H1 (cell line): ENCODE measurements at places on chromosomes 4 and X. TPM values are rescaled to one million over a fixed set of nuclear protein-coding genes. Genes with fewer than 3 reads are reported as not detected.
A peak's percentile ranks its signal among the peaks of the same experiment; 100 is the strongest.

DNA sequence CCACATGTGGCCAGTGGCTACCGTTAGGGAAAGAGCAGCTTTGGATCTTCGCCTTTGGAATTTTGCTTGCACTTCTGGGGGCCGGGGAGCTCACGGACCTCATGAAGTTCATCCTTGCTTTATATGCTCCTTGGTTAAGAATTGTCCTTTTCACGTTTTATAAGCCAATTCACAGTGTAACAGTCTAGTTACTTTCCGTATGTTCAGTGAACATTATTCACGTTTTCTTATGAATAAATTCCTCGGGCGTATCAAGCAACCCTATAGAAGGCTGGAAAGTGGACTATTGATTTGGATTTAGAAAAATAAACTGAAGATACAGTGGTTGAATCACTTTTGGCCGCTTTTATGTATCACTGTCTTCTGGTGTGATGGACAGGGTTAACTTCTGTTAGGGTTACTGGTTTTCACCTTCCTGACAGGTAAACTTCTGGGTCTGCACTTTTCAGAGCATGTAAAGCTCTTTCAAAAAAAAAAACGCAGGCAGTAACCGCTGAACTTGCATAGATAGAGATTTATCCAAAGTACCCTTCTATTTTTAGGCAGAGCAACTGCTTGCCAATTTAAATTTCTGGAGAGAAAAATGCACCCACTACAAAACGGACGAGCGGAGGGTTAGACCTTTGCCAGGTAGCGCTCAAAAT lies 569 bp upstream of the PDLIM5 start:
- DNase-seq = no peak

The DCAF8L2 gene
- not detected in 2 replicates for total RNA-seq

DNA sequence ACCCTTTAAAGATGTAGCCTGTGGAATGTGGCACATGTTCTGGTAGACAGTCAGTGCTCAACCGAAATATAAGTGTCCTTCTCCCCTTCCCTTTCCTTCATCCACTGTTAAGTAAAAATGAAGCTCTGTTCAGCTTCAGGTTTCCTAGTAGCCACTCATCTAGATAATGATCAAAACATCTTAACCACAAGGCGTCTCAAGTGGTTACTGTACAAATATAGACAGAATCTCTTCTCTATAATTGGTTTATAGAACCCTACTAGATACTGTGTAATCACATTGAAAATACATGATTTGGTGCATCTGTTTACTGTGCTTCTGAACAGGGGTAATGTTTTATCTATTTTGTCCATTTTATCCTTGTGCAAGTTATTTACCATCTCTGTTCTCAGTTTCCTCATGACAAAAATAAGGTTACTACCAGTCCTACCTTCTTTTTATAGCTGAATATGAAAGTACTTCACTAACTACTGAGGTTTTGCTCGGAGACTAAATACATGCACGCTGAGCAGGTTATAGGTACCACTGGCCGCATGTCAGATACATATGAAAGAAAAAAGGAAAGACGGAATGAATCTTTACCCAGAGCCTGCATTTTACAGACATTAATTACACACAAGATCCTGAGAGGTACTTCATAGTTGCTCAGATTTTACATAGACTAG lies 20.3 kb upstream of the SLC25A4 start:
- DNase-seq = no peak

GRCh38 chrX:123181233-123181914 lies 2.7 kb upstream of the GRIA3 start:
- DNase-seq = no peak

- no peak for DNase-seq
Measured at GRCh38 chr4:27463816-27464215, 603.2 kb downstream of the STIM2 start.

DNA sequence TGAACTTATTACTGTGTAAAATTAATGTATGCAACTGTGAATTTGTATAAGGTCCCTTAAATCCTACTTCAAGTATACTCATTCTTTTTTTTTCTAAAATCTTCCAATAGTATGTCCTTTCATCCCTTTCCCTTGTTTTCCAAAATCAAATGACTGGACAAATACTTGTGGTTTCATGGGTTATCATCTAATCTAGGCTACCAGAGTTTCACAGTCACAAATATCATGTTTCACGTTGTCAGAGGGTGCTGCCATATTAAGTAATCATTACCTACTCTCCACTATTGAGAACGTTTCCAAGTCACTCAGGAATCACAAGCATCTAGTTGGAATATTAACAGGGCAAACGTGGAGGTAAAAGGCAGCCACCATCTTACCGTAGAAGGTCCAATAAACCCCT lies 1235.0 kb upstream of the TENM3 start:
- DNase-seq = no peak

DNA sequence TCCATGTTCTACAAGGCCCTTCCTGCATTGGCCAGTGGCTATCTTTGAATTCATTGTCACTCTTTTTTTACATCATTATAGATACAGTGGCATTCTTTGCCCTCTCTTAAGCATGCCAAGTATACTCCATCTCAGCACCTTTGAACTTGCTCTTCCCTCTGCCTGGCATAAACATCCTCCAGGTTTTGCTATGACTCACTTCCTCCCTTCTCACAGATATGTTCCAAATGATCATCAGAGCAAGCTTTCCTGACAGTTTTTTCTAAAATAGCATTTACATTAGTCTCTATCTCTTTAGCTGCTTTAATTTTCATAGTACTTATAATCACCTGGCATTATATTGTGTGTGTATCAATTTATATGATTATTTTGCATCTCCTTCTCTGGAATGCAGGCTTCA lies 553.3 kb upstream of the MAGEB2 start:
- DNase-seq = no peak

DNA sequence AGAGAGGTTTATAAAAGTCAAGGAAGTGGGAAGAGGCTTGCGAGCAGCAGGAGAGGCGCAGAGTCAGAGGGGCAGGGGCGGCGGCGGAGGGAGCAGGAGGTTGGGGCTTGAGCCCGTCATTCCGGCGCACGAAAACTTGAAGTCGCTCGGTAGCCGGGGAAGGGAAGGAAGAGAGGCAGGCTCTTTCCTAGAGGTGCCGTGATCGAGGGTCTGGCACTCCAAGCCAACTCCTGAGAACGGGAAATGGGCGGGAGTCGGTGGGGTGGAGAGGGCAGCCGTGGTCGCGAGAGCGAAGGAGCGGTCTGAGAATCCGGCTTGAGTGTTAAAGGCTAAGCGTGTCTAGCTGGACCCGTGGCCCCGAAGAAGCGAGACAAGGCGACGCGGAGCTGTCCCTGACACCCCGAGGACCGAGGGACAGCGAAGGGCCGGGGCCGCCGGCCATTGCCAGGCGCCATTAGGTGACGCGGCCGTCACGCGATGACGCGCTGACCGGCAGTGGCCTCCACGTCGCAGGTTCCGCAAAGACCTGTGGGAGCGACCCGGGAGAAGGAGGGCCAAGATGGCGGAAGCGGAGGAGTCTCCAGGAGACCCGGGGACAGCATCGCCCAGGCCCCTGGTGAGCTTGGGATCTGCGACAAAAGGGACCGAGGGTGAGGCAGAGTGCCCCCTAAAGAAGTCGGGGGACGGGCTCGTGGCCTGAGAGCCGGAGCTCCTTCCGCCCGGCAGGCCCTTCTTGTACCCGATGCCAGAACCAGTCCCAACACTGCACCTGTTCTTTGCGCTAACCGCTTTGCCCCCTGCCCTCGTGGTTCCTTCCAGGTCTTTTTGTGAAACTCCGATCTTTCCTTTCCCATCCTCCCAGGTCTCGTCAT lies at the start of gene YIPF6:
Gene YIPF6 (plus strand): TSS at position 544 of the 872 bp plus-strand sequence. CDS start 16 bp downstream, at position 560.
- DNase-seq = peak; percentile 66

DNA sequence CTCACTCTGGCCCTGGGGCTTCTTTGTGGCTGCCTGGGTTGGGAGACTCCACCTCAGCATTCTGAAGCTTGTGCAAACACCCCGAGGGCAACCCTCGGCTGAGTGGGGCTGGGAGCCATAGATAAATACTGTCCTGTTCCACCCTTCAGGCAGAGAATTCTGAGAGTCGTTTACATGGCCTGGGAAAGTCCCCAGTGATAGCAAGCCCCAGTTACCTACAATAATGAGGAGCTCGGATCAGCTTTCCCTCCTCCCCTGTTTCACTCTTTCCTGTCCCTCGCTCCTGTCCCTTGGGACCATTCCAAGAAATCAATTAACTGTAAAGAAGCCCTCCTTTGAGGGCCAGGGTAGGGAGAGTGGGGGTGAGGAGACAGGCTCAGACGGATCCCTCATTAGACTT lies 31.6 kb upstream of the DDX3X start:
- DNase-seq = no peak

The SPANXD gene
- total RNA-seq = not detected in 2 replicates

GRCh38 chr4:139301821-139302611 lies at the start of gene NDUFC1:
Gene NDUFC1, minus strand, starts transcription at chr4:139302477. Its CDS starts 6,679 bp downstream, at chr4:139295798.
- peak; percentile 75 for DNase-seq

The MAPK10 gene
- 2.5 and 4.0 TPM in 2 replicates for total RNA-seq

GRCh38 chr4:141706445-141706844 lies 70.1 kb downstream of the IL15 start:
- DNase-seq = no peak

DNA sequence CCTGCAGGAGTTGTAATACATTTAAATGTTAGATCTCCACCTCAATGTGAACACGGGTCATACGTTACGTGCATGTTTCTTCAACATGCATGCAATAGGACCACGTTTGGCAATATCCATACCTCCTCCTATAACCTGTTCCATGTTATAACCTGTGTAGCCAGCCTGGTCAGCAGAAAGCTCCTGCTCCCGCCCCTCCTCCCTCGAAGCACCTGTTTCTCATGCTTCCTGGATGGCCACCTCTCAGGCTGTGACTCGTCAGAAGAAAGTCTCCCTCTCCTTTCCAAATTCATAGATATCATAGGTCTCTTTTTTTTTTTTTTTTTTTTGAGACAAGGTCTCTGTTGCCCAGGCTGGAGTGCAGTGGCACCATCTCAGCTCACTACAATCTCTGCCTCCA lies 96.5 kb downstream of the HMX1 start:
- no peak for DNase-seq

DNA sequence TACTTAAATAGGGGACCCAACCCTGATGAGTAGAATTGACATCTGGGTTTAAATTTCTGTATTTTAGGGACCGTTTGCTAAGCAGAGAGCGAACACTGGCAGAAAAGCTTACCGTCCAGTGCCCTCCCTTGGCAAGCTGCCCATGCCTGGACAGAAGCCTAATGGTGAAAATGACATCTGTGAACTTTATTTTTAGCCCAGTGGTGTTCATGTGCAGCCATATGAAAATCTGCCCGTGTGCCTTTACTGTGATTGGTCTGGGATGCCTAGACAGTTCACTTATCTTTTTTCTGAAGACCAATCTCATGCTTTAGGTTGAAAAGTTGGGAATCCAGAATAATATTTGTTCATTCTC lies 1.1 kb downstream of the STBD1 start:
- DNase-seq = no peak

- no peak for DNase-seq
Measured at GRCh38 chr4:119697887-119698393, 69.3 kb upstream of the PDE5A start.

- no peak for DNase-seq
Measured at GRCh38 chrX:145609951-145610511, 207.6 kb upstream of the SLITRK2 start.

The GNRHR gene
- not detected in 2 replicates for total RNA-seq

DNA sequence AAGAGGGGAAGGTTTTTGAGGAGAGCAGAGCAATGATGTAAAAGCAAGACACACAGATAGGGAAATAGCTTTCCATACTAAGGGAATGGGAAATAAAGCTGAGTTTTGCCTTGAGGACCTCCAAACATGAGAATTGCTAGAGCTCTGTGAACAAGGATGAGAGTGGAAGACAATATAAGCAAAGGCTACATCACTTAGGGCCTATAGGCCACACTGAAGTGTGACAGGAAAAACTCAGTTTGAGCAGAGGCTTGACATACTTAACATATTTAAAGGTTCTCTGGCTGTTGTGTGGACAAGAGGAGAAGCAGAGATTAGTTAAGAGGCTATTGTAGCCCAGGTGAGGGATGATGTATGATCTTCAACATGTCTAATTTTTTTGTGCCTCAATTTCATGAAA lies 5.3 kb upstream of the SRP72 start:
- no peak for DNase-seq

- no peak for DNase-seq
Measured at GRCh38 chr4:140069066-140069465, 84.9 kb downstream of the MAML3 start.

The SMIM10 gene
- total RNA-seq = 2.1 and 2.3 TPM in 2 replicates

- DNase-seq = no peak
Measured at GRCh38 chrX:40104985-40105834, 7.5 kb upstream of the BCOR start.

DNA sequence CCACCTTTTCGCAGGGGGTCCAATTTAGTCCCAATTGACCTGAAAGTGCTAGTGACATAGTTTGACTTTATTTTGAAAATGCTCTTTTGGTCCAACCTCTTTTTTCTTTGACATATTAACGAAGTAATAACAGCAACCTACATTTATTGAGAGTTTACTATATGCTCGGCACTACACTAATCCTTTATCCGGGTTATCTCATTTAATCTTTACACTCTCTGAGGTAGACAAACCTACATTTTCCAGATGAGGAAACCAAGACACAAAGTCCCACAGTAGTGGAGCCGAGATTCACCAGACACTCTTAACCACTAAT lies 307 bp upstream of the ATRX start:
- DNase-seq = no peak

- no peak for DNase-seq
Measured at GRCh38 chr4:174633399-174633798, 111.1 kb upstream of the HPGD start.

GRCh38 chr4:2823671-2824328 lies 19.8 kb upstream of the ADD1 start:
- DNase-seq = no peak

GRCh38 chr4:83692028-83692427 lies 156.1 kb downstream of the GPAT3 start:
- DNase-seq = no peak

The ARX gene
- not detected in 2 replicates for total RNA-seq

- DNase-seq = no peak
Measured at GRCh38 chr4:73055241-73055897, 14.1 kb downstream of the COX18 start.

- DNase-seq = no peak
Measured at GRCh38 chr4:26566133-26566532, 17.8 kb upstream of the TBC1D19 start.

The CT45A10 gene
- total RNA-seq = not detected in 2 replicates

DNA sequence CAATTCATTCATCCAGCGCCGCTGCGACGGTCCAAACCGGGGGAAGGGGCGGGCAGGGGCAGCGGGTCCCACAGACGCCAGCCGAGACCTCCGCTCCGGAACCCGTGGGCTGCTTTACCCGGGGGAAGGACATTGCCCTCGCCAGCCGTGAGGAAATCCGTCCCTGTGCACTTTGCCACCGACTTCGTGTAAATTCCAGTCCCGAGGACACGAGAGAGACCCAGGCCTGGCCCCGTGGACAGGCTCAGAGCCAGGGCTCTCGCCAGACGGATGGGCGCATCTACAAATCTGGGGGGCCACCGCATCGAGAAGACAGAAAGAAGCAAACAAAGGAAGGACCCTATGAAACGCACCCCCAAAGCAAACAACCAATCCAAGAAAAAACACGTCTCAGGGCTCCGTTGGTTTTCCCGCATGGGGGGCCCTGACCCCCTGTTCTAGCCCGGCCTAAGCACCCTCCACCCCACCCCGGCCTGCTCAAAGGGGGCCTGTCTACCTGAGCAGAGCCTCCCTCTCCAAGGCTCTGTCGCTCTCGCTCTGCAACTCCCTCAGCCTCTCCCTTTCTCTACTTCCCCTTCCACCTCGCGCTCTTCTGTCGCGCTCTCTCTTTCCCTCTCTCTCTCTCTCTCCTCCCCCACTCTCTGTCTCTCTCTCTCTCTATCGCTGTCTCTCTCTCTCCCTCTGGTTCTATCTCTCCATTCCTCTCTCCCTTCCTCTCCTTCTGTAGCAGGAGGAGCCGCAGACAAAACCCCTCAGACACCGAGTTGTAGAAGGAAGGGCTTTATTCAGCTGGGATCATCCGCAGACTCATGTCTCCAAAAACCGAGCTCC lies 11.3 kb downstream of the FRG2 start:
- no peak for DNase-seq

GRCh38 chr4:30396772-30397475 lies 323.2 kb upstream of the PCDH7 start:
- DNase-seq = no peak
